ENCODE measurements at places on chromosomes 1 and 21.

DNA sequence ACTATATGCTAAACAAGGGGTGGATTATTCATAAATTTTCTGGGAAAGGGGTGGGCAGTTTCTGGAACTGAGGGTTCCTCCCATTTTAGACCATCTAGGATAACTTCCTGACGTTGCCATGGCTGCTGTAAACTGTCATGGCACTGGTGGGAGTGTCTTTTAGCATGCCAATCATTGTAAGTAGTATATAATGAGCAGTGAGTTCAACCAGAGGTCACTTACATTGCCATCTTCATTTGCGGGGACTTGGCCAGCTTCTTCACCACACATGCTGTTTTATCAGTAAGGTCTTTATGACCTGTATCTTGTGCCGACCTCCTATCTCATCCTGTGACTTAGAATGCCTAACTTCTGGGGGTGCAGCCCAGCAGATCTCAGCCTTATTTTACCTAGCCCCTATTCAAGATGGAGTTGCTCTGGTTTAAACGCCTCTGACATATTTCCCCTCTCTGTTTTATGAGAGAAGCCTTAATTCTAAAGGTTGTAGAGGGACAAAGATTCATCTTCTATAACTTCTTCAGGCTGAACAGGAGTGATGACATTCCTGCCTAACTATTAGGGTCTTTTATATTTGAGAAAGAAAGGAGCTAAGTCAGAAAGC is 60.4 kb downstream of the DIP2A start:
- DNase-seq: peak; percentile 59

DNA sequence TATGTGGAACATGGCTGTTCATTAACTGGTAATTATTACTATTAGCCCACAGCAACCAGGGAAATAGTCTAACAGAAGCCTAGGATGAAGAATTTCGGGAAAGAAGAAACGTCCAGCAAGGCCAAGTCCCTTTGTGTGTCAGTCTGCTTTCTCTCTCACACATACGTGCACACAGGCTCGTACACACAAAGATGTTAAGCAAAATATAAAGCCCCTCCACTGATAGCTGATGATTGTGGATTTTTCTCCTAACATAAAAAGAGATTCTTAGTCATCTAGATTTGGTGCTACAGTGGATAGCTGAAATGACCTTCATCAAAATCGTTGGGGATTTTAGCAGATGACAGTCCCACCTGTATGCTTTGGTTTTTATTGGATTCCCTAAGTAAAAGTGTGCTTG is 42.1 kb upstream of the A3GALT2 start:
- DNase-seq: no peak

GRCh38 chr1:181086091-181086490 is 2.4 kb upstream of the IER5 start:
- DNase-seq: peak; percentile 64

- peak; percentile 42 for DNase-seq
Measured at GRCh38 chr1:41241749-41242341, at the start of gene SCMH1. Gene SCMH1, minus strand, starts transcription at chr1:41242306. Its CDS starts 56,173 bp downstream, at chr1:41186133.

- peak; percentile 57 for DNase-seq
Measured at GRCh38 chr1:236509647-236510401, 14.0 kb upstream of the LGALS8 start.

DNA sequence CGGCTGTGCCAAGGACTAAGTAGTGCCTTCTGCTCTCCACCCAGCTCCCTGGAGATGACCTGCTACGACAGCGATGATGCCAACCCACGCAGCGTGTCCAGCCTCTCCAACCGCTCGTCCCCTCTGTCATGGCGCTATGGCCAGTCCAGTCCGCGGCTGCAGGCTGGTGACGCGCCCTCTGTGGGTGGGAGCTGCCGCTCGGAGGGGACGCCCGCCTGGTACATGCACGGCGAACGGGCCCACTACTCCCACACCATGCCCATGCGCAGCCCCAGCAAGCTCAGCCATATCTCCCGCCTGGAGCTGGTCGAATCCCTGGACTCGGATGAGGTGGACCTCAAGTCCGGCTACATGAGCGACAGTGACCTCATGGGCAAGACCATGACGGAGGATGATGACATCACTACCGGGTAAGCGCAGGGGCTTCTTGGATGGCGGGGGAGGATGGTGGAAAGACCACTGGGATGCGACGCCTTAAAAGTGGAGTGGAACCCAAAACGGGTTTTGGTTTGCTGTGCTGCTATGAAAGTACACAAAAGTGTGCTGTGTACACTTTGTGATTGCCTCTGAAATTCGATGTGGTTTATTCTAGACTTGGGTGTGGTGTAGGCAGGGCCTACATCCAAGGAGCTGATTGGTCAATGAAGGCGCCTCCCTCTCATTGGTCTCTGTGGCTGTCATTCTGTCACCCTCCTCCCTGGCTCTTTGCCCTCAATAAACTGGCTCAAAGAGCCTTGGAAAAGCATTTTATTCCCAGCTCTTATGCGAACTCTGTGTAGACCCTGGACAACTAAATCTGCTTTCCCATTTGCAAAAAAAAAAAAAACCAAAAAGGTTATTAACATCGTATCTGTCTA is 110.4 kb upstream of the IPO9 start:
- peak; percentile 19 for DNase-seq

- DNase-seq: no peak
Measured at GRCh38 chr1:240338837-240339236, 247.2 kb downstream of the FMN2 start.

GRCh38 chr21:16910435-16911165 is 602.2 kb upstream of the CXADR start:
- DNase-seq: no peak

- DNase-seq: no peak
Measured at GRCh38 chr1:174976436-174977108, 23.2 kb upstream of the CACYBP start.

DNA sequence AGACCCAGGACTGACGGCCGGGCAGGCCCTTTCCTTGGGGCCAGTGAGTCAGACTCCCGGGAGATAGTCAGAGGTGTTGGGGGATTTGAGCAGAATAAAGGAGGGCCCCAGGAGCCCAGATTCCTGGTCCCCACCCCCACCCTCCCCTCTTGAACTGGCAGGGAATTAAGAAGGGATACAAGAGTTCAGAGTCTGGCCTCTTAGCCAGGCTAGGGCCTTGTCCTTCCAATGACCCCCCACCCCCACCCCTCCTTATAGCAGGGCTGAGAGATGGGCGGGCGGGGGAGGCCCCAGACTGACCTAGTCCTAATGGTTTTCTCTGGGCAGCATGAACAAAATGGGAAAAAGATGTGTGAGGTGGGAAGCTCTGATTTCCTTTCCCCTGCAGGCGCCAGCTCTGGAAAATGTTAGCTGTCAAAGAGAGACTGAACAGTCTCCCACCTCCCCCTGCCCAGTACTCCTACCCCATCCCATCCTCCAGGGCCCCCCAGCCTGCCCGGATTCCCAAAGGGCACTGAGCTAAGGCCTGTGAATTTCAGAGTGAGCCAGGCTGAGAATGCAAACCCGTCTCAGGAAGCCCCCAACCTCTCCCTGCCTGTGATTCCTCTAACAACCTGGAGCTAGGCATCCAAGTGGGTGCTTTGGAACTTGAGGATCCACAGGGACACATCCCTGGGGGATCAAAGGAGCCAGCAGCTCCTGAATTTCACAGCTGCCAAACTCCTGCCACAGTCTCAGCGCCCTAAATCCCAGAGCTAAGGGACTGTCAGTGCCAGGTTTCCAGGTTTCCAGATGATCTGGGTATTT is 5.8 kb upstream of the CRABP2 start:
- no peak for DNase-seq

GRCh38 chr1:28516518-28516956 is 10.7 kb downstream of the RCC1 start:
- peak; percentile 32 for DNase-seq

- no peak for DNase-seq
Measured at GRCh38 chr21:36113647-36114428, 21.0 kb upstream of the CBR3 start.

- no peak for DNase-seq
Measured at GRCh38 chr1:226665505-226666163, 73.4 kb downstream of the ITPKB start.

DNA sequence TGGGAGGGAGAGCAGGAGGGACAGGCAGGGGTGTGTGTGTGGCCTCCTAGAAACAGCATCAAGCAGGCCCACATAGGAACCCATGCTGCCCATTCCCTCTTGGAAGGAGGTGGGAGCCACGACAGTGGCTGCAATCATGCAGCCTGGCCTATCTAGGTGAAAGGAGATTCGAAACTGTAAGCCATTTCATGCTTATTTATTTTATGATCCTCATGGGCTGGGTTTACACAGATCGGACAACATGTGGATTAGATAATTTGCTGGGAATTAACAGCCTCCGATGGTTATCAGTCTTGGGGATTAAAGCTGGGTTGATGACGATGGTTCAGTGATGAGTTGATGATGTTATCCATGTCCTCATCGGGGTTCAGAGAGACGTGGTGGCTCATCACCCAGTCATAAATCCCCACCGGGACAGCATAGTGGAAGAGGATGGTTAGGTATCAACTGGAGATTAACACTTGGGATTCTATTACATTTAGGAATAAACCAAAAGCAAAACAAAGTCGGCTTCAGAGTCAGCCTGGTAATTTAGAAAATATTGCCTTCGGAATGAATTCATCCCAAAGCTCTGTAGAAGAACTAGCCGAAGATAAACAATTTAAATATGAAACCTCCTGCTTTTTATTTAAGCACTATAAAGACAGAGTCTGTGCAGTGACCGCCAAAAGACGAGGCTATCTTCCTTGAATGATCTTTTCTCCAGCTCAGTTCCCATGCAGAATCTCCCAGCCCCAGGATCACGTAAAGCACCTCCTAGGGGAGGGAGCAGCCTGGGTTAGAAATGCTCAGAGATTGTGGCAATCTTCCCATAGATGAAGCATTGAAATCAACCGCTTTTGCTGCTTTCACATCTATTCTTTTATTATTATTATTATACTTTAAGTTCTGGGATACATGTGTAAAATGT is 252.8 kb downstream of the FOXD2 start:
- no peak for DNase-seq
